ENCODE measurements at places on chromosomes 11 and 22. TPM values are rescaled to one million over a fixed set of nuclear protein-coding genes. Genes with fewer than 3 reads are reported as not detected.

Gene FAM111B
- total RNA-seq: 6.2 TPM

Gene P2RY6
- 3.9 TPM for total RNA-seq

Gene PRPF19
- total RNA-seq: 183 TPM

Gene GATD1
- 34.8 TPM for total RNA-seq
